ENCODE measurements at places on chromosomes 16 and 17. TPM values are rescaled to one million over a fixed set of nuclear protein-coding genes. Genes with fewer than 3 reads are reported as not detected.

- no peak for DNase-seq
Observed at GRCh38 chr16:30186444-30186781, 3.0 kb downstream of the CORO1A start.

RAB37 gene
- 0.53 TPM for total RNA-seq

DNA sequence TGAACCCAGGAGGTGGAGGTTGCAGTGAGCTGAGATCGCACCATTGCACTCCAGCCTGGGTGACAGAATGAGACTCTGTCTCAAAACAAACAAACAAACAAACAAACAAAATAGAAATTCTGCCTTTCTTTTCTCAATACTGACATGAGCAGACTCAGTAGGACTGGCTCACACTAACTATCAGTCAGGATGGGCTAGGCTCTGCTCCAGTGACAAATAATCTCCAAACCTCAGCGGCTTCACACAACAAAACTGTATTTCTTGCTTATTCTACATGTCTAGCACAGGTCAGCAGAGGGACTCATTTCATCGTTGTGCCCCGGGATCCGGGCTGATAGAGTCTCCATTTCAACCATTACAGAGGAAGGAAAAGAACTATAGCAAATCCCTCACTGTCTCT, 26.5 kb upstream of the N4BP1 start:
- no peak for DNase-seq

GRCh38 chr17:77734371-77735080, 224.0 kb upstream of the TNRC6C start:
- peak; percentile 97 for DNase-seq

DNA sequence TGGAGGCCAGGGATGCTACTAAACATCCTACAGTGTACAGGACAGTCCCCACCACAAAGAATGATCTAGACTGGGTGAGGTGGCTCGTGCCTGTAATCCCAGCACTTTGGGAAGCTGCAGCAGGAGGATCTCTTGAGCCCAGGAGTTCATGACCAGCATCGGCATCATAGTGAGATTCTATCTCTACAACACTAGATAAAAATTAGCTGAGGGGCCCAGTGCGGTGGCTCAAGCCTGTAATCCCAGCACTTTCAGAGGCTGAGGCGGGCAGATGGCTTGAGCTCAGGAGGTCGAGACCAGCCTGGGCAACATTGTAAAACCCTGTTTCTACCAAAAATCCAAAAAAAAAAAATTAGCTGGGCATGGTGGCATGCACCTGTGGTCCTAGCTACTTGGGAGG, 5.4 kb upstream of the ZNF500 start:
- DNase-seq, result no peak

GRCh38 chr17:10275418-10275817, 77.0 kb upstream of the GAS7 start:
- DNase-seq, result no peak

- DNase-seq, result no peak
Observed at GRCh38 chr17:67105213-67105612, 60.9 kb downstream of the CACNG1 start.

DNA sequence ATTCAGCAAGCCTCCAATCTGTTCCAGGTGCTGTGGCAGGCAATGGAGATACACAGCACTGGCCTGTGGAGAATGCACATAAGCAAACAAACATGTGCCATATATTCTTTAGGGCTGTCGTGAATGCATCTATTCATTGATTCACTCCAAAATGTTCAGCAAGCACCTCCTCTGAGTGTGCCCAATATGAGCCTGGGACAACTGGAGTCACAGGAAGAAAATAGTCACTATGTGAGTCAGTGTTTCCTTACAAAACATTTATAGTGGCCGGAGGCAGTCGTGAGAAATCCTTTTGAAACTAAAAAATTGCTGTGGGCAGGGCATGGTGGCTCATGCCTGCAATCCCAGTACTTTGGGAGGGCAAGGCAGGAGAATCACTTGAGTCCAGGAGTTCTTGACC, 310.1 kb downstream of the CA10 start:
- DNase-seq, result no peak

MT1G gene
- 1.2 TPM for total RNA-seq

CHTF18 gene
- total RNA-seq, result 14.5 TPM

KRT40 gene
- 11.0 TPM for total RNA-seq

GRCh38 chr17:29168079-29168758, 12.0 kb downstream of the MYO18A start:
- DNase-seq, result no peak

DNA sequence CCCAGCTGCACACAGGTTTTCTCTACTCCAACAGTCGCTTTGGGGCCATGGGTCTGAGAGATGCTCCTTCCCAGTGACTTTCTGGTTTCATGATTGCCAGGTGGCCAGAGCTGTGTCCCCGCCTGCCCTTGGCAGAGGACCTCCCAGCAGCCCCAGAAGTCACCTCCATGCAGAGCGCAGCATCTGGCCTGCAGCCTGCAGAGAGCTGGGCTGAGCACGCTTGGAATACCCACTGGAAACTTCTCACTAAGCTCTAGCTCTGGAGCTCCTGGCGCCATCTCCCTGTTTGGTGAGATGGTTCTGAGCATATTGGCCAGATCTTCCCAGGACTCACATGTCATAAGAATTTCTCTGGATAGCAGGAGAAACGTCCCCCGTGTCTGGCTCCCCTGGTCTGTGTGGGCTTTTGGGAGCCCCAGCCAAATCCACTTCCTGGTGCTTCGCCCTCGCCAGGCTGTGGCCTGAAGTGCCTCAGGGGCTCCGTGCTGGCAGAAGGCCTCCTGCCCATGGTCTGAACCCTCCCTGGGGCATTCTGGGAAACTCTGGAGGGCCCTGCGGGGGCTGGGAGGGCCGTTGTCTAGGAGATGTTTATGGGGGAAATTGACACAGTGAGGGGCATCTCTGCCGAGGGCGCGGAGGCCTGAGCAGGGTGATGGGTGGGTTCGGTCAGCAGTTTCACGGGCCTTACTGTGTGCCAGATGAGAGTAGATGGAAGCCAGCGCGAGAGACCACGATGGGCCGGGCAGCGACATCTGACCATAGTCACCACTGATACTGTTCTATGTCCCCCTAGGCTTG, 73.2 kb upstream of the CIBAR2 start:
- DNase-seq, result peak; percentile 73

DNA sequence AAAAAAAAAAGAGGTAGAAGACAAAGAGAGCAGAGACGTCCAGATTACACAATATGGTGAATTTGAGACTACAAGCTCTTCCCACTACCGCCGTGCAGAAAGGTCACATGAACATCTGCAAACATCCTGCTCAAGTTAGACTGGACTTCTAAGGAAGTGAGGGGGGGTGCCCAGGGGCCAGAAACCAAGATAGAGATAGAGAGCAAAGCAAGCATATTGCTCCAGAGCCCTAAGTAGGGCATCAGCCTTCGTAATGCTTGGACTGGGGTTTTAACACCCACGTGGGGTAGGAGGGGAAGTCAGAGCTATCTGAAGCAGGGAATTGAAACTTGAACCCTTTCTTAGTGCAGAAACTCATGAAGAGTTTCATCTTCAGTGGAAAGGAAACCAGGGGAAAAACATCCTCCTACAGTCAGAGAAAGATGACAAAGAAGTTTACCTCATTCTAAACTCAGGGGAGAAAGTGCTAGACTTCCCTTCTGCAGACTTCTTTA, 8.7 kb downstream of the CLEC19A start:
- peak; percentile 86 for DNase-seq

DNA sequence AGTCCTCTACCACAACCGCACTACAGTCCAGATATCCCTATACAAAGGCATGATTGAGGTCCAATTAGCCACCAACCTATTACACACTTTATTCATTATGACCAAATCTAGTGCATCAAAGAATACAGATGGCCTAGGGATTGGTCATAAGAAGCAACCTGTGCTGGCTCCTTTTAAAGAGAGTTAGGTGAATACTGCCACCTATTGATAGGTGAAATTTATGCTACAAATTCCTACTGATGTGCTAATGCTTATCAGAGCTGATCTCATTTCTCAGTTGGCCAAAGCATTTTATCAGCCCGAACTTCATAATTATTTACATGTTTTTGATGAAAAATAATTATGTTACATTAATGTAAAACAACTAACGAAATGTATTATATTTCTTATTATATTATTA, 166.3 kb downstream of the ANKFN1 start:
- peak; percentile 42 for DNase-seq

RNF227 gene
- total RNA-seq, result 3.0 TPM

GRCh38 chr17:72724267-72724666, 368.2 kb downstream of the SLC39A11 start:
- peak; percentile 96 for DNase-seq

DNA sequence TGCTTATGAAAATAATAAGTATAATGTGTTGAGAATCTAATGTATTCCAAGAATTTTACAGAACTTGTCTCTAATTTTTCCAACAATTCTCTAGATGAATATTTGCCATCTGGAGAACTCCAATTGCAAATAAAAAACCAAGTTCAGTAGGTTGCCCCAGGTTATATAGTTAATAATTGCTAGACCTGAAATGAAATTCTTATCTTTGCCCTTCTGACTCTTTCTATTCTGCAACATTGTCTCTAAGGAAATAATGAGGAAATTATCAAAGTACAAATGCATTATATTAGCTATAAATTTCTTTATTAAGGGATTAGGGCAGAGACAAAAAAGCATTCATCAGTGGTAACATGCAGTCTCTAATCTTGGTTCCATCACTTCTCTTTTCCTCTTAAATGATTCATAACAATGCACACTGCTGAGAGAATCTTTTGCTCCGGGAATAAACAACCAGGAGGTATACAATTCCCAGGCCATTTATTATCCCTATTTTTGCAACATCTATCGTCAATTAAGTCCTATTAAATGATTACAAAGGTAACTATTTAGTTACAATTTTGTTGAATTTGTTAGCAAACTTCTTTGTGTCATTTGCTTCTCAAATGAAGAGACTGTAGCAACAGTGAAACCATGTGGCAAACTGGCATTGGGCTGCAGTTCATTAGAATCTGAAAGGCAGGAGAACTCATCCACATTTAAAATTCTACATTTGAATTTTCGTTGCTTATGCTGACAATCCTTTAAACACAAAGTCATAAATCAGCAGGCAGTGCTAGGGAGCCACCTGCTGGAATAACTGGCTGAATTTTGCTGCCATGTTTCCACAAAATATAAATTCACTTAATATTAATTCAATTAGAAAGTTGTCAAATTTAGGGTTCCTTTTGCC, 349.6 kb downstream of the KIF2B start:
- peak; percentile 27 for DNase-seq

DNA sequence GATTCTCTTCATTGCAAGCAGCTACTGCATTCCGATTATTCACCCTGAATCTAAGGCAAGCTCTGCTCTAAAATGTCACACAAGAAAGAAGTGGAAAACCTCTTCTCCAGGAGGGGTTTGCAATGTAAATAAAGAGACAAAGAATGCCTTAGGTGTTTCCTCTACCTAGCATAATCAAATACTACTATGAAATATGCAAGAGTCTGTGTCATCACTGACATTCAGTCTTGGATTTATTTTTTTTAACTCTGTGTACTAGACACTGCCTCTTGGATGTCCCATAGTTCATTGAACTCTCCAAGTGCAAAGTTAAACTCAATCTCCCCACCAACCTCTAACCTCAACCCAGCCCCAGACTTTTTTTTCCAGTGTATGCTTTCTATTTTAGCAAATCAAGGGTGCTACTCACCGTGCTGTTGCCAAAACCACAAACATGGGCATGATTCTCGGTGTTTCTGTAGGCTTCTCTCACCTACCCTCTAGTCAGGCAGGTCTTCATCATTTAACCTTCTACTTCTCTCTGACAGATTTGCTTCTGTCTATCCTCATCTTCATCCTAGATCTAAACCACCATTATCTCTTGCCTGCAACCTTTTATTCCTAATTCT, 329.1 kb downstream of the CDH13 start:
- DNase-seq, result no peak

NLRC3 gene
- total RNA-seq, result 0.58 TPM

DNA sequence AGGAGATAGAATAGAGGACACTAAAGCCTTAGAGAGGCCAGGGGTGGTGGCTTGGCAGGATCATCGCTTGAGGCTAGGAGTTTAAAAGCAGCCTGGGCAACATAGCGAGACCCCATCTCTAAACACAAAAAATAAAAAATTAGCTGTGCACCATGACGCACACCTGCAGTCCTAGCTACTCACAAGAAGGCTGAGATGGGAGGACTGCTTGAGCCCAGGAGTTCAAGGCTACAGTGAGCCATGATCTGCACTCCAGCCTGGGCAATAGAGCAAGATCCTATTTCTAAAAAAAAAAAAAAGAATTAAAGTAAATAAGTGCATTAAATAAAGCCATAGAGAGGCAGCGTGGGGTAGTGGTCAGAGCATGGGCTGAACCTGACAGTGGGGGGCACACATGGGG, 19.1 kb downstream of the SBK1 start:
- DNase-seq, result no peak

DNA sequence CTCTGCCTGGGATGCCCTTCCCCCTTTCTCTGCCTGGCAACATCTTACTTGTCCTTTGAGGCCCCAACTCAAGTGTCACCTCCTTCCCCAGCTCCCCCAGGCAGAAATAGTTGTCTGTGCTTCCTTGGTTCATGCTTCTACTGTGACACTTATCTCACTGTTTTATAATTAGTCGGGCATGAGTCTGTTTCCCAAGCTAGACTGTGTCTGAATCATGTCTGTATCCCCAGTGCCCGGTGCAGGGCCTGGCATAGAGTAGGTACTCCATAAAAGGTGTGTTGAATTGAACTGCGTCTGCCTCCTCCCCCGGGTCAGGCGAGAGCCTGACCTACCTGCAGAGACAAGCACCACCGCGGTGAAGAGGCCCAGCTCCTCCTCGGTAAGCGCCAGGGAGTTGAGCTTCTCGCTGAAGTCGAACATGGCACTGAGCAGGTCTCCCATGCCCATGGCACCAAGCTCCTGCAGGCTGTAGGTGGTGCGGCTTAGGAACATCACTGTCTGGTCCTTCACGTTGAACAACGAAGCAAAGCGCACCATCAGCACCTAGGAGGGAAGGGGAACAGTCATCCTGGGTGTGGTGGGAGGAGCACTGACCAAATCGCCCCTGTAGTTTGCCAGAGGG, 6.7 kb downstream of the NR1D1 start:
- peak; percentile 60 for DNase-seq

DNA sequence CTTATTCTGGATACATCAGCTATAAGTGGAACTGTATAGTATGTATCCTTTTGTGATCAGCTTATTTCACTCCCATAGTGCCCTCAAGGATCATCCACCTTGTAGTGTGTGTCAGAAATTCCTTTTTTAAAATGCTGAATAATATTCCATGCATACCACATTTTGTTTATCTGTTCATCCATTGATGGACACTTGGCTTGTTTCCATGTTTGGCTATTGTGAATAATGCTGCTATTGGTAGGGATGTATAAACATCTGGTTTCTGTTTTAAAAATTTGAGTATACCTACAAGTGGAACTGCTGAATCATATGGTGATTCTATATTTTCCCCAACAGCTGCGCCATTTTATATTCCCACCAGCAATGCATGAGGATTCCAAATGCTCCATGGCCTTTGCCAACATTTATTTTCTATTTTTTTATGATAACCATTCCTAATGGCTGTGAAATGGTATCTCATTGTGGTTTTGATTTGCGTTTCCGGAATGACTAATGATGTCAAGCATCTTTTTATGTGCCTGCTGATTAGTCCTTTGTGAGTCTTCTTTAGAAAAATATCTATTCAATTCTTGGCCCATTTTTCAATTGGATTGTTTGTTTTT, 11.6 kb downstream of the RCVRN start:
- DNase-seq, result no peak

- no peak for DNase-seq
Observed at GRCh38 chr17:18994631-18995030, 9.9 kb downstream of the FAM83G start.

All from muscle of leg (tissue), 16 donors.